Activated T-cell treated with anti-CD3 and anti-CD28 coated beads, Interleukin-2, amount 50 U/mL, for 72 hours (primary cell): ENCODE measurements at places on chromosomes 5 and 9. TPM values are rescaled to one million over a fixed set of nuclear protein-coding genes. Genes with fewer than 3 reads are reported as not detected.

PLAC8L1 gene
- 0.42 TPM for total RNA-seq

ITK gene
- 289 TPM for total RNA-seq

ABCA2 gene
- 27.5 TPM for total RNA-seq

BASP1 gene
- total RNA-seq: 1.2 TPM

RARS1 gene
- total RNA-seq: 93.0 TPM

PARP8 gene
- 53.3 TPM for total RNA-seq

DNA sequence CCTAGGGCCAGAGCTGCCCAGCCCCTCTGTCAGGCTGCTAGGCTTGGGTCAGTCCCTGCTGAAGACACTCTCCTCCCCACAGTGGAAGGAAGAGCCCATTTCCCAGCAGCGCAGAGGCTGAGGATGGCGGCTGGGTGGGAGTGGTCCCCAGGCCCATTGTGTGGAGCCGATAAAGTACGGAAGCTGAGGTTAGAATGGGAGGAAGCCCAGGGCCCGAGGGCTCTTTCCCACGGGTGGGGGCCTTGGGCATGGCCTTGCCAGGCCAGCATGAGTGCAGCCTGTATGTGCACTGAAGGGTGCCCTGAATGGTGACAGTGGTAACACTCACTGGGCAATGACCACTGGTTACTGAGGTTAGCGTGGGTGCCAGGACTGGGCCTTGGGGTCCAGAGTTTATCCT lies 125.9 kb downstream of the RGS3 start:
- DNase-seq: no peak
- no peak overlapping the region for H3K4me3 ChIP-seq
- H3K36me3 ChIP-seq: no peaks in the 10 kb centered on the region
- H3K27me3 ChIP-seq: no peaks in the 10 kb centered on the region

DNA sequence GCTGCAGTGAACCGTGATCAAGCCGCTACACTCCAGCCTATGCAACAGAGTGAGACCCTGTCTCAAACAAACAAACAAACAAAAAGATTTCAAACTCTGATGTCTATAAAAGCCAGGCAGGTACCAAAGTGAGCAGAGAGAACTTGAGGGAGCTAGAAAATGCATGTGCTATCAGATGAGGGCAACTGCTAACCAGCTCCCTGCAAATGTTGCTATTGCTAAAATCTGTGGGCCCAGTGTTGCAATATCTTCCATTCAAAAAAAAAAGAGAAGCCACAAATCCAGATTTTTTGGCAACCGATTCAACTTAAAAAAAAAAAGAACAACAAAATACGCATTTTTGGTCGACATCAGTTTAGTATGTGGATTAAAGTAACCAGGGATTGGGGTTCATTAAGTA lies 5.5 kb downstream of the UBE2D2 start:
- H3K27me3 ChIP-seq: no peaks in the 10 kb centered on the region
- H3K27ac ChIP-seq: peak overlapping the region; percentile 76
- peak overlapping the region; percentile 59 for H3K4me3 ChIP-seq
- peaks cover 89% of the 10 kb centered on the region for H3K4me1 ChIP-seq

- no peaks in the 10 kb centered on the region for H3K27me3 ChIP-seq
- no peaks in the 10 kb centered on the region for H3K36me3 ChIP-seq
- no peak overlapping the region for H3K27ac ChIP-seq
Observed at GRCh38 chr5:118834710-118835109, 153.6 kb downstream of the DTWD2 start.

DNA sequence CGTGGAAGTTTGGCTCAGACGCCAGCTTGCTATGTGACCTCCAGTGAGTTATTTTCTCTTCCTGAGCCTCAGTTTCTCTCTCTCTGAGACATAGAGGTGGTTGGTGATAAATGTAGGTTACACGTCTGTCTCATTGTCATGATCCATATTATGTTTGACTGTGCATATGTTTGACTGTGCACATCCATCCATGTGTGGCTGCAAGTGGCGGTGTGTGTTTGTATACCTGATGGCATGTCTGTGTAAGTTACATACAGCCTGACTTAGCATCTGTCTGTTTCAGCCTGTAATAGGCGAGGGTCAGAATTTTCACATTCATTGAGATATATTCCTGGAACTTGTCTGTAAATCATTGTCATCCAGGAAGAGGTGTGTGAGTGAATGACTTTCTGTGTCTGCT lies 3.3 kb downstream of the SPARC start:
- no peak overlapping the region for H3K27ac ChIP-seq
- H3K4me3 ChIP-seq: no peak overlapping the region
- no peak for DNase-seq

DNA sequence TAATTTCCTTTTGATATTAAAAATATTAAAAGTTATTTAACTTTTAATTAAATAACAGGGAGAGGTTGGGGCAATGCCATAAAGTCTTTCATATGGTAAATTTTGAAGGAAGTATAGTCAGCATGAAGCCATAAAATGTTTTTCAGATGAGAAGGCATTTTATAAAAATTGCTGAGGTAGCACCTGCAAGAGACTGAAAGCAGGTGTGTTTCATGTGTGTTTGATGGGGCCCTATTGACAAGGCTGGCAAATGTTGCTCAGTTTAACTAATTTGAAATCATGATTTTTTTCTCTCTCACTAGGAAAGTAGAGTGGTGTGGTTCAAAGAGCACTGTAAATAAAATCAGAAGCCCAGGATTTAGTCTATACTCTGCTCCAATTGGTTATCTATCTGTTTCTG lies 805.8 kb upstream of the C9orf72 start:
- no peaks in the 10 kb centered on the region for H3K36me3 ChIP-seq
- H3K4me3 ChIP-seq: no peak overlapping the region
- no peak overlapping the region for H3K27ac ChIP-seq
- no peak for DNase-seq
- no peaks in the 10 kb centered on the region for H3K4me1 ChIP-seq

- no peak overlapping the region for H3K4me3 ChIP-seq
- H3K27ac ChIP-seq: no peak overlapping the region
- peak; percentile 15 for DNase-seq
- peaks cover 23% of the 10 kb centered on the region for H3K4me1 ChIP-seq
- no peaks in the 10 kb centered on the region for H3K36me3 ChIP-seq
- peaks cover 8% of the 10 kb centered on the region for H3K27me3 ChIP-seq
Observed at GRCh38 chr5:141845371-141845851, 32.8 kb downstream of the PCDH1 start.

- H3K4me3 ChIP-seq: peak overlapping the region; percentile 41
- DNase-seq: no peak
Observed at GRCh38 chr5:36888303-36888702, 11.7 kb downstream of the NIPBL start.

DNA sequence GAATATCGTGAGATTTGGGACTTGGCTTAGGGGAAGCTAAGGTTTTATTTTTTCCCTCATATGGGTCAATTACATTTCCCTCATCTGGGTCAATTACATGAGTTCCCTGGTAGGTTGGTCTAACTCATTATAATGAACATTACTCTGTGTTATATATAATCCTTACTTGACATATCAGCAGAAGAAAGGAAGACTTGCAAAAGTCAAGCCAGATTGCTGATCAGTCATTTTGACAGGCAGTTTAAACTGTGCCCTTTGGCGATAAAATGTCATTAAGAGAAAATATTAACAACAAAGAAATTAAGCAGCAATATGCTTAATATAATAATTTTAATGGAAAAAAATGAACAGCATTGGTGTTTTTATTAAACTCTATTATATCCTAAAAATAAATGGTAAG lies 23.1 kb upstream of the TRPM3 start:
- DNase-seq: no peak
- H3K36me3 ChIP-seq: no peaks in the 10 kb centered on the region
- H3K27me3 ChIP-seq: no peaks in the 10 kb centered on the region
- no peak overlapping the region for H3K4me3 ChIP-seq
- no peak overlapping the region for H3K27ac ChIP-seq

DNA sequence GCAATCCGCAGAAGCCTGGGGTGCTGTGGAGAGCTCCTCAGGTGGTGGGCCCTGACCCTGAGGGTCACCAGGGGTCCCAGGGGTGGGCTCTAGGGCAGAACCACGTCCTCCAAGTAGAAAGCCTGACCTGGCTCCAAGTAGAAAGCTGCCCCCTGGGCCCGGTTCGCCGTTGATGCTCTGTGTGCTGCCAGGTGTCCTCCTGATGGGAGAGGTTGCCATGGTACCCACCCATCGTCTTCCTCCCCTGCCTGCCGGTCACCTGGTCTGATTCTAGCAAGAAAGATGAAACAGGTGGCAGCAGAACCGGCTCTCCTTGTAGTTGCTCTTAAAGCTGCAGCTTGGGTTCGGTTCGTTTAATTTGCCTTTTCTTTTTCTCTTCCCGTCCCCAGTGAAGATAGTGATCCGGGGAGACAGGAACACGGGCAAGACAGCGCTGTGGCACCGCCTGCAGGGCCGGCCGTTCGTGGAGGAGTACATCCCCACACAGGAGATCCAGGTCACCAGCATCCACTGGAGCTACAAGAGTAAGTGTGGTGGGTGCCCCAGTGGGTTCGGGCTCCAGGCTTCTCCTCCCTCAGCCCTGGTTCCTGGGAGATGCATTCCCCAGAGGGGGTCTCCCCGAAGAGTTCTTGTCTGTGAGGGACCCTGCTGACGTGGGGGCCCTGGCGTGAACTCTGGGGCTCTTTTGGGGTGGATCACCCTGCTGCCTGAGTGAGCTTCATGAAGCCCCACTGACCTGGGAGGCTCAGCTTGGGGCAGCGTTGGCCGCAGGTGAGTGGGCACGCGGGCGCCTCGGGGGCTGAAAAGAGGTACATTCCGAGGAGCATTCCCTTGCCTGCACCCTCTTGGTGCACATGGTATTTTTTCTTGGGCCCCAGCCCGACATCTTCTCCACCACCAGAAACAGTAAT lies 15.6 kb downstream of the RABL6 start:
- H3K4me3 ChIP-seq: no peak overlapping the region
- peaks cover 9% of the 10 kb centered on the region for H3K4me1 ChIP-seq
- no peak overlapping the region for H3K27ac ChIP-seq
- DNase-seq: no peak
- H3K27me3 ChIP-seq: no peaks in the 10 kb centered on the region
- H3K36me3 ChIP-seq: peaks cover 2% of the 10 kb centered on the region

DNA sequence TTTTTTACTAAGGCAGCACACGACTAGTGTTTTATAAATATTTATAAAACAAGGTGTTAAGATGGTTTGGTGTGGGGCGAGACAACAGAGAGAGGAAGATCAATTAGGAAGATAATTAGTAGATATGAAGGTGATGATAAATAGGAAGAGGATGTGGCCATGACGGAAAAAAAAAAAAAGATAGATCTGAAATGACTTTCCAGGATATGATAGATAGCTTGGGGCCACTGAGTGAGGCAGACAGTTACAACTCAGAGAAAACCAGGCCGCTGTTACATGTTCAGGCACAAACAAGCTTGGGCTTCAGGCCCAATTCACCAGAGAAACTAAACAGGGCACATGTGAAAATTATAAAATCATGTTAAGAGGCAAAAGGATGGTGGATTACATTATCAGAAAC lies 43.2 kb downstream of the KIAA0825 start:
- DNase-seq: no peak

GRCh38 chr9:134267305-134267880 lies 58.9 kb upstream of the RXRA start:
- H3K36me3 ChIP-seq: no peaks in the 10 kb centered on the region
- H3K4me3 ChIP-seq: no peak overlapping the region
- no peak for DNase-seq
- H3K4me1 ChIP-seq: peaks cover 5% of the 10 kb centered on the region
- H3K27me3 ChIP-seq: peaks cover 13% of the 10 kb centered on the region

DNA sequence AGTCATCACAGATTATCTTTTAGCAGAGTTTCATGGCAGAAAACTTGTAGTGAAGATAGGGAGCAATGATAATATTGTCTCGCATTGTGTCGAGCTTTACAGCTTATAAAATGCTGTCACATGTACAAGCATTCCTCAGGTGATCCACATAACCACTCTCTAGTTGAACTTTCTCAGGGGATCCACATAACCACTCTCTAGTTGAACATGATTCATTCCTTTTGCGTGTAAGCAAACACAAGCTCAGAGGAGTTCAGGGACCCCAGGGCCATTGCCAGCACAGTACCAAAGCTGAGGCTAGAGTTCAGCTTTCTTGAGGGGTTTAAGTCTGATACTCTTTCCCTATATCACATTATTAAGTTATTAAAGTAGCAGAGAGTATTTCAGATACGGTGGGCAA lies 86.7 kb downstream of the CDH6 start:
- no peaks in the 10 kb centered on the region for H3K36me3 ChIP-seq
- H3K4me1 ChIP-seq: no peaks in the 10 kb centered on the region
- no peak overlapping the region for H3K4me3 ChIP-seq
- DNase-seq: no peak
- no peak overlapping the region for H3K27ac ChIP-seq

- no peak overlapping the region for H3K4me3 ChIP-seq
- peaks cover 18% of the 10 kb centered on the region for H3K4me1 ChIP-seq
- H3K36me3 ChIP-seq: no peaks in the 10 kb centered on the region
Observed at GRCh38 chr9:88789785-88790184, 201.5 kb upstream of the S1PR3 start.

DNA sequence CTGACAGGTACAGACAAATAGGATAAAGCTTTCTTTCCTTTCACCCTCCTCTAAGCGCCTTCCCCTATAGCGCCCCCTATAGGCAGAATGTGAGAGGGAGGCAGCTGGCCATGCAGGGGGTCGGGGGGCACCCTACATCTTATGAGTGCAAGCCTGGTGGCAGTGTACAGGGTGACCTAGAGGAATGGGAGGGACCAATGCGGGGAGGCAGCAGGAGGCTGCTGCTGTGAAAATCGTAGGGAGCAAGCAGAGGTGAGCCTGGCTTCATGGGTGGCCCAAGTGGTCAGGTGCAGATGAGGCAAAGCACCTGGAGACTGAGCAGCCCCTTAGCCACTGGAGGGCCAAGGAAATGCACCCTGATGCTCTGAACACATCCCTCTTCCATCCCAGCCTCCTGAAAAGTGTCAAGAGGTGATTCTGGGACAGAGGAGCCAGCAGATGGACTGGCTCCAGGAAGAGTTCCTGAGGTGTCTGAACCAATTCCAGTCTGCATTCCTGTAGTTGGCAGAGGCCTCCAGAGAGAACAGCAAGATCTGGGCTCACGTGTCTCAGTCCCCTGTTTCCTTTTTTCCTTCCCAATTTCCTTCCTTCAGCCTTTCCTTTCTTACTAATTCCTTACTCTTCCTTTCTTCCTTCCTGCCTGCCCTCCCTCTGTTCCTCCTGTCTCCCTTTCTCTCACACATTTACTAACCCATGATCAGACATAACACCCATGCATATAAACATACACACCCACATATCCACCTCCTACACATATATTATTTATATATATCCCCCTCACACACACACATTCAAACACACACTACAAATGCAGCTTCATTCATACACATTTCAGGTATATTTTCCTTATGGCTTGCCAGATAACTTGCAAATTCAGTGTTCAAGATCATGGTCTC lies 32.8 kb upstream of the GALNT10 start:
- H3K4me3 ChIP-seq: no peak overlapping the region
- H3K27me3 ChIP-seq: peaks cover 46% of the 10 kb centered on the region
- H3K36me3 ChIP-seq: no peaks in the 10 kb centered on the region
- H3K4me1 ChIP-seq: no peaks in the 10 kb centered on the region
- no peak overlapping the region for H3K27ac ChIP-seq
